ENCODE measurements at places on chromosomes 5 and 9.
A peak's percentile ranks its signal among the peaks of the same experiment; 100 is the strongest.

DNA sequence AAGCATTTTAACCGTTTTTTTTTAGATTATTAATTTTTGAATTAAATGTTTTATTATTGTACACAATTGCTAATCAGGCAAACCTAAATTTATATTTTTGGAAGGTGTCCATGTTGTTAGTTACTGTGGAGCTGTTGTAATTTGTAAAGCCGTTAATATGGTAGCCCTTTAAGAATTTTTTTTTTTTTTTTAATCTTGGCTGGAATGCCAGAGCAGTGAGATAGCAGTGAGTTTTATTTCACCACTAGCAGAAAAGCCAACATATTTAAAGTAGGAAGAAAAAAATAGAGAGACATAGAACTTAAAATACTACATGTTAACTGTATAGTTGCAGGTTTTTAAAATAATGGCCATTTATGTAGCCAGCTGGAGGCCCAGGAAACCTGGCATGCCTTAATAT is 35.3 kb upstream of the RNF20 start:
- DNase-seq, result no peak

DNA sequence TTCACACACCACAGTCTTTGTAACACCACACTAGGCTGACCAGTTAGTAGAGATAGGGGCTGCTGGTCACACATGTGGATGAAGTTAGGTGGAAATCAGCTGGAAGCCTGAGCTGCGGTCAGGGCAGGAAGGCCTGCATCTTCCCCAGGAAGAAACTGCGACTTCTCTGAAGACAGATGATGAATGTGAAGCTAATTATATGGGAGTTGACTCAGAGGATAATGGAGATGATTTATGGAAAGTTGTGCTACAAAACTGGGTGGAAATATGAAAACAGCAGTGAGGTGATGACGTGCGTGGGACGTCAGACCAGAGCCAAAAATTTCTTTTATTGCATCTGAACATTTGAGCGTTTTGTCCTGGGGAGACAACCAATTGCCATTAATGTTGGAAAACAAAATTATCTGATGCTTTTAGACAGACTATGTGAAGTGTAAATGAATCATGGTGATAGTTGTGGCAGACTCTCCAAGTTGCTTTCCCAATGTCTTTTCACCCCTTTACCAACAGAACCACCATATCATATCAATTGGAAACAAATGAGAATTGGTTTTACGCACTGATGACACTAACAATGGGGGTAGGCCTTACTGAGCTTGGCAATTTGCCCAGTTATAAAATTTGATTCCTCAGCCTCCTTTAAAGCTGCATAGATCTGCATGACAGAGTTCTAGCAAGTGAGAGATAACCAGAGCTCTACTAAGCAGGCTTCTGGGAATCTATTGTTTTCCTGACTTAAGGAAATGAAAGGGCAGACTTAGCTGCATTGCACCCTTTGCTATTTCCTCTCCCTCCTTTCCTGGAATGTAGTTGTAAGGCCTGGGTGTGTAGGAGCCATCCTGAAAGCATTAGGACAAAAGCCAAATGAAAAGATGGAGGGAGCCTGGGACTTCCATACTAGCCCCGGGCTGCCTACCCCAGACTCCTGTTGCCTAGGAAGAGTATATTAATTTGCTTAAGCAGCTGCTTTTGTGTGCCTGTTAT is 84.0 kb downstream of the RAB3C start:
- no peak for DNase-seq

DNA sequence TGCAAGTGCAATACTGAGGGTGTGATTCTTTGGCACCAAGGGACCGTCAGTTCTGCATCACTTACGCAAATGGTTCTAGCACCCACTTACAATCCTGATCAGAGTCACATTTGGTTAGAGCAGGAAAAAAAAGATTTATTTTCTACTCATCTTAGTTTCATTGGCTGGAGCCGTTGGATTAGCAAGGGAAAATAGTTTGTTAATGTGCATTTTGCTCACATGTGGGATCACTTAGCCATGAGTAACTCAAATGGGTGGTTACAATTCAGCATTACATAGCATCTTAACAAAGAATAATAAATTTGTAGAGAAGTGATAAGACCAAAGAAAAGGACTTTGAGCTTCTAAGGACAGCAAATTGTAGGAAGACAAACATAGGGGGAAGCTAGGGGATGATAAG is 216.9 kb downstream of the AUH start:
- DNase-seq, result no peak

DNA sequence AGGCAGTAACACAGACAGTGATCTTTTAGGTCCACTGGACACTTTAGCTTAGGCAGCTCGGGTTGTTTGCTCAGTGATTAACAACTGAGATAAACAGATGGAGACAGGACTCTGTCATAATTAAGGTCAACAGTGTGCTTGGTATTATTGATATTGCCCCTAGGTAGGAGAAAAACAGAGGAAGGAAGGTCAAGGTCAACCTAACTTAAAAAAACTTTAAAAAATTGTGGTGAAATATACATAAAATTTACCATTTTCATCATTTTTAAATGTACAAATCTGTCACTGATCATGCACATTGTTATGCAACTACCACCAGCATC is 2.1 kb upstream of the HSPA4 start:
- DNase-seq, result no peak

DNA sequence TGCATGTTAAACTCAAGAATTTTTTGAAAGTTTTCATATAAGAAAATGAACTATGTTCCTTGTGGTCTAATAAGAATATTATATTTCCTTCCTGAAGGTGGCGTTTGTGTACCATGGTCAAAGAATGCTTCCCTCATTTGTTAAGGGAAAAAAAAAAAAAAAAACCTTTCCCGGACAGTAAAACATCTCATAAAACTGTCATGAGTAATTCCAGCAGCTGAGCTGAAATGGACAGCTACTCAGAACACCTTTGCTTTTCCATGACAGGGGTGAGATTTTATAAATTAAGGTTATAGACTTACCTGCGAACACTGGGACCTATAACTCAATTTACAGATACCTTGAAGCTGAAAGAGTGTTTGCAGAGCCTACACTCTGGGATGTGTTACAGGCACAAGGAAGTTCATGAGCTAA is 113.2 kb upstream of the RANBP3L start:
- DNase-seq, result peak; percentile 63

- DNase-seq, result no peak
Measured at GRCh38 chr9:122309861-122310260, 45.2 kb downstream of the MRRF start.

- no peak for DNase-seq
Measured at GRCh38 chr9:82320566-82320965, 332.0 kb downstream of the SPATA31D1 start.

- no peak for DNase-seq
Measured at GRCh38 chr5:154892369-154892771, 33.9 kb downstream of the CNOT8 start.

DNA sequence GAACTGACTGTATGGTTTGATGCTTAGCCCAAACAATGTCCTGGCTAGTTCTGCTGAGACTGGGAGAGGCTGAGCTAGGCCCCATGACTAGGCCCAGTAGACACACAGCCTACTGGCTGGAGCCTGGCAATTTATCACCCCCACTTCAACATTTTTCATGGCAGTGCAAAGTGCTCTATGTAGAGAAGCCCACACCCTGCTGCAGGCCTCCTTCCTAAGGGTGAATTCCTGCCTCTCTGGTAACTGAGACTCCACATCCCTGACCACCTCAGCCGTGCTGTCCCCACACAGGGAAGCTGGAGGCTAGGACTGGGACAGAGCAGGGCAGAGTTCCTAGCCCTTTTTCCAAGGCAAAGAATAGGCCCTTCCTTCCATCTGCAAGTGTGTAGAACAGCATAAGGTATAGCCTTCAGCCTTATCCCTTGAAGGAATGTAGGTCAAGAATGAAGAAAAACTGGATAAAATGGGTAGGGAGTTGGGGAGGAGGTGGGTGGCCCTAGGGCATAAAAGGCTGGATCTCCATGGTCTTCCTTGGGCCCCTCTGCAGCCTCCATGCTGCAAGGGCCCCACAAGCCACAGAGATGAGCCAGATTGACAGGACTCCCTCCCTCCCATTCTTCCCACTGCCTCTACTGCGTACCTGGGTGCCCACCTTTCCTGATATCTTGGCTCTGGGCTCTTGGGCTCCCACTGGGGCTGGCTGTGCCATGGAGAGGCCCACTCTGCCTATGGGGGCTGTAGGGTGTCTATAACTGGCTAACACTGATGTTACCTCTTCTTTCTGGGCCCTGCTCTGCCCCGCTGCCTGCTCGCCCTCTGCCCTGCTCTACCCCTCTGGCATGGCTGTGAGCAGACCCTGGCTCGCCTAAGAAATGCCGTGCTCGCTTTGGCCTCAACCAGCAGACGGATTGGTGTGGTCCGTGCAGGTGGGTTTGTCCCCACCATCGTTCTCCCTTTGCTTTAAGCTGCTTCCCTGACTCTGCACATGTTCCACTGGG is 29.8 kb downstream of the TCF7 start:
- no peak for DNase-seq

DNA sequence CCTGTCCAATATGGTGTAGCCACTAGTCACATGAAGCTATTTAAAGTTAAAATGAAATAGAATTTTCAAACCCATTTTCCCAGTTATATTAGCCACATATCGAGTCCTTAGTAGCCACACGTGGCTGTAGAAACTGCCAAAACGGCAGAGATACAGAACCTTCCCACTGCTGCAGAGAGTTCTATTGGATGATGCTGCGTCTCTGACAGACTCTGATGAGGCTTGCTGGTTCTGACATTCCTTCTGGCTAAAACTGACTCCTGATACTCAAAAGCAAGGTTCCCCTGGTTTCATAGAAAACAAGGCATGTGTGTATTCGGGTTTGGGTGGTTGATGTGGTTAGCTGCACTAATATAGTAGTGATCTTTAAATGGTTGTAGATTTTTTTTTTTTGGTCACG is 91.5 kb downstream of the TLE4 start:
- no peak for DNase-seq

- peak; percentile 52 for DNase-seq
Measured at GRCh38 chr5:57817001-57817453, 334.4 kb upstream of the ACTBL2 start.

DNA sequence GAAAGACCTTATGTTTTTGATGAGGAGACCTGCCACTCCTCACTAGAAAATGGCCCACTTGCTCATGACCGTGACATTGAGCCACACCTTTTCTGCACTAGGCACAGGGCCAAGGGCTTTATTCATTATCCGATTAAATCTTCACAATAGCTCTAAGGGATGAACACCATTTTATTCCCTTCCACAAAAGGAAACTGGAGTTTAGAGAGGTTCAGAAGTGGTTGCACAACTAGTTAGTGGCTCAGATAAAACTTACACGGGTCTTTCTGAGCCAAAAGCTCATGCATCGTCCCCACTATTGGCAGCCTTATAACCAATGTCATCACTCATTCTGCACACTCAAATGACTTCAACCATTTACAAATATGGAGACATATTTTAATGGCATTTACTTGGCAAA is 39.4 kb downstream of the SUSD1 start:
- DNase-seq, result no peak

GRCh38 chr9:93264338-93265125 is 80.6 kb downstream of the WNK2 start:
- DNase-seq, result no peak

- DNase-seq, result peak; percentile 3
Measured at GRCh38 chr5:152593388-152593787, 188.3 kb upstream of the NMUR2 start.

- peak; percentile 1 for DNase-seq
Measured at GRCh38 chr9:1604942-1605560, 410.1 kb upstream of the SMARCA2 start.

GRCh38 chr9:91516081-91516480 is 92.4 kb upstream of the NFIL3 start:
- no peak for DNase-seq

- no peak for DNase-seq
Measured at GRCh38 chr5:135877570-135878155, 18.0 kb downstream of the IL9 start.

Data from kidney glomerular epithelial cell (primary cell).